ENCODE measurements at places on chromosomes 4 and X.

- DNase-seq = peak; percentile 97
Measured at GRCh38 chrX:149938427-149938880, at the start of gene EOLA2. TSS of gene EOLA2 (minus strand) at chrX:149938491. CDS start at chrX:149933874, 4,617 bp downstream.

DNA sequence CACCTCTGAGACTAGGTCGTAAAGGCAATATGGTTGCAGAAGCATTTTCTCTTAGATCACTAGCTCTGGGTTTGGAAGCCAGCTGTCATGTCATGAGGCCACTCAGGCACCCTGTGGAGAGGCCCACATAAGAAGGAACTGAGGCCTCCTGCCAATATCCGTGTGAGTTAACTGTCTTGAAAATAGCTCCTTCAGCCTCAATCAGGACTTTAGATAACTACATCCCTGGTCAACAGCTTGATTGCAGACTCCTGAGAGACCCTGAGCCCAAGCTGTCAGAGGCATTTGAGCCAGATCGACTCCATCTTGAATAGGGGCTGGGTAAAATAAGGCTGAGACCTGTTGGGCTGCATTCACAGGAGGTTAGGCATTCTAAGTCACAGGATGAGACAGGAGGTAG, 15.1 kb upstream of the REPS2 start:
- no peak for DNase-seq

- DNase-seq = no peak
Measured at GRCh38 chr4:169184236-169184635, 86.5 kb downstream of the SH3RF1 start.

DNA sequence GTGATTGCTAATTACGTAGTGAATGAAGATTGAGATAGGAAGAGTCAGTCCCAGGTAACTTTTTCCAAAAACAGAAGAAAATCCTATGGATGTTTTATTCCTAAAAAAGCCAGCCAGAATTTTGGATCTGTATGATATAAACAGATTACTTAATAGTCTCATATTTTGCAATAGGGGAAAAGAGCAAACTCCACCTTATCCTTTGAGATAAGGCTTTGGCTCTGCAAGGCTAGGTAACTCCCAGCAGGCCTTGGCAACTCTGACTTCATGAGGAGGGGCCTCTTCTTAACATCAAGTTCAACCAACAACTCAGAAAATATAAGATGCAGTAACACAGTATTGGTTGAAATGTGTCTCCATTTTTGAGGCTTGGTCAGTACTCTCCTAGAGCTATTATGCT, 98.7 kb upstream of the SLC4A4 start:
- no peak for DNase-seq

DNA sequence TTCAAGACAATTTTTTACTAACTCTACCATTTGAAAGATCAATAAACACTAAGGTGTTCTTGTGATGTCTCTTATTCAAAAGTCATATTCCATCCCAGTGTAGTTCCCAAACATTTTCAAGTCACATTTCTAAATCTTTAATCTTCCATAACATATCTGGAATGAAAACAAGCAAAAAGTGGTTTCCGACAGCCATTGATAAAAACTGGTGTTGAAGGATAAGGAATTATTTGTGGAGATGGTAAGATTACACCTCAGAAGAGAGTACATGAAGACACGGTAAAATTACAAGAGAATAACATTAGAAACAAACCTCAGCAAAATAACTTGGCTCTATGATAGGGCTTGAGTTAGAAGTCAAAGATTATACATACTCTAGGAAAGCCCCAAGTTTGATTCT, 4.3 kb downstream of the CHIC2 start:
- no peak for DNase-seq

DNA sequence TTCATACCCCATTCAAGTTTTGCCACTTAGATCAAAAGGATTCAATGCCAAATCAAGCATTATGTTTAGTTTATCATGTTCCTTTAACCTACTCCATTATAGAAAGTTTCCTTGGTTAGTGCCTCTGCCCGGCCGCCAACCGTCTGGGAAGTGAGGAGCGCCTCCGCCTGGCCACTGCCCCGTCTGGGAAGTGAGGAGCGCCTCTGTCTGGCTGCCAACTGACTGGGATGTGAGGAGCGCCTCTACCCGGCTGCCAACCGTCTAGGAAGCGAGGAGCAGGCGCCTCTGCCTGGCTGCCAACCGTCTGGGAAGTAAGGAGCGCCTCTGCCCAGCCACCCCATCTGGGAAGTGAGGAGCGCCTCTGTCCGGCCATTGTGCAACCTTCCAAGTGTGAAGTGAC, 36.3 kb upstream of the PDGFRA start:
- peak; percentile 20 for DNase-seq

DNA sequence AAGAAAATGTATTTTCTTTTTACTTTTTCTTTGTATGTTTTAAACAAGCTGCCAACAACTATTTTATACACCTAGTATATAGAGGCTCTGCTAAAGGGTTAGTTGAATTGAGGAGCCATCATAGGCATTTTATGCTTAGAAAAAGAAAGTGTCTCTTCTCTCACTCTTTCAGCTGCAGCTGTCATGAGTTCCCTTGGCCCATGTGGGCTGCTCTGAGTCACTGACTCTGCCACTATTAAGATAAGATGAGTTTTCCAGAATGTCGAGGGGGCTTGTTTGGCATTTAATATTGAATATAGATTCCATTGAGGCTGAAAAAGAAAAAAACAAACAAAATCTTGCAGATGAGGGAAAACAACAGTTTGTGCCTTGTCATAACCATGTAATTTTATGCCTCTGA, 126.0 kb upstream of the PAQR3 start:
- no peak for DNase-seq

GRCh38 chrX:12494400-12495138, 296.6 kb upstream of the PRPS2 start:
- no peak for DNase-seq

DNA sequence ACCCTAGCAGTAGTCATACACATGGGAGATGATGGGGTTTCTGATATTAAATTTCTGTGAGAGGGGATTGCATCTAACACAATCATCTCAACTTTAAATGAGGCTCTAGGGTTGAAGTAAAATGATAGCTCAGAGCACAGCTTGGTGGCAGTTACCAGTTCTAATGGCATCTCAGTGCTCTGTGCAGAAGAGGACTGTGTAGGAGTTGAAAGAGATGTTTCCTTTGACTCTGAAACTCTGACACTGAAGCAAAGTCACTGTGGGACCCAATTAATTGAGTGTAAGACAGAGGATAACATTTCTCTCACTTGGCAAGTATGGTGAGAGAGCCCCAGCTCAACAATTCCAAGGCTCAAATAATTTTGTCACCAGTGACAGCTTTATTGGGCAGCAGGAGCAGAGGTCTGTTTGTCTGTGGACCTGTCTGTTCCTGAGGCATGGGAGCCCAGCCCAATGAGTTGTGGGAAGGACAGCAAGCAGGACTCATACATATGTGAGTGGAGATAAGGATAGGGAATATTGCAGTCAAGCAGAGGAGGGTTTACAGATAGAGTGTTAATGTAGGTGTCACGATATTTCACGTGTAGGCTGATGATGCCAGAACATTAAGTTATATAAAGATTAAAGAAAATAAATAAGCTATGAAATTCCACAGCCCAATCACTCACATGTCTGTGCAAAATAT, 76.7 kb upstream of the NAF1 start:
- no peak for DNase-seq

- DNase-seq = no peak
Measured at GRCh38 chr4:103076747-103077347, at the start of gene SLC9B2. TSS of gene SLC9B2 (minus strand) at chr4:103076761. CDS start at chr4:103067550, 9,211 bp downstream.

DNA sequence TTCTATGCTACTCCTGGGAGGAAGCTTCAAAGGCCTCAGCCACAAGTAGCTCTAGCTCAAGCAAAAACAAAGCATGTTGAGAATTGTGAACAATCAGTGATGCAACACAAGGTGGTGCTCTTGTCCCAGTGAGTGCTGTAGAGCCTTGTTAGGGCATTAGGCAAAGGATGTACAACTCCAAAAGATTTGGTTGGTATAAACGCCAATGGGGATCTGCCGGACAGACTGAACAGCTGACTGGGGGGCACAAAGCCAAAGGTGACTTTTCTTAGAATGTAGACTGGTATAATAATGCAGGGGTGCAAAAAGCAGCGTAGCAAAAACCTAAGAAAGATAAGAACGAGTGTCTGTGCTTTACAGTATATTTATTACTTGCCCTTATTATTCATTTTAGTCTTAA, 62.6 kb upstream of the ALB start:
- DNase-seq = peak; percentile 53

DNA sequence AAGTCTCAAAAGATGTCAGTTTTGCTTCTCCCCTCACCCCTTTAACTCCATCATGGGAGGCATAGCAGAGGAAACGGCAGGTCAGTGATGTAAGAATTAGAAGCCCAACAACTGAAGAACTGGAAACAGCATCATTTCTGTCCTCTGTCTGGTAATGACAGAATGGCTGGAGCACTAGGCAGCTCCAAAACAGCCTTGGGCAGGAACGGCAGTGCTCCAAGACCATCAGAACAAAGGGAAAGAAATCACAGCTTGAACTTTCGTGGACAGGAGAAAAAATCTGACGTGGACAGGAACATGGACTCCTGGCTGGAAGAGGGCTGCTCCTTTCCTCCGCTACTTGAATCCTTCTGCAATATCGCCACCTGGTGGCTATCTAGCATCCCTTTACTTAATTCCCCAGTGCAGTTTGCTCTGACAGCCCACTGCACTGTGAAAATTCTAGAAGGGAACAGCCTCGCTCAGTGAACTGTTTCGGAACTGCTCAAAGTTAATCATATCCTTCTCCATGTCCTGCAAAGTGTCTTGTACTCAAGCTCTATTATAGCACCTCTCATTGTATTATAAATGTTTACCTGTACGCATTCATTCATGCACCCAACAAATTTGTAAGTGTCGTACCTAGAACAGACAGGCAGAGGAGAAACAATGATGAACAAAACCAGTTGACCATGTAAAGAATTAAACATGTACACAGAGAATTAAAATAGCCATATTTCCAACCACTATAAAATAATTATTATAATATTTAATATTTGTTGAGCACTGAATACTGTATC, 20.4 kb downstream of the SLC25A53 start:
- DNase-seq = peak; percentile 62

GRCh38 chr4:101135371-101136010, 211.8 kb downstream of the PPP3CA start:
- no peak for DNase-seq

DNA sequence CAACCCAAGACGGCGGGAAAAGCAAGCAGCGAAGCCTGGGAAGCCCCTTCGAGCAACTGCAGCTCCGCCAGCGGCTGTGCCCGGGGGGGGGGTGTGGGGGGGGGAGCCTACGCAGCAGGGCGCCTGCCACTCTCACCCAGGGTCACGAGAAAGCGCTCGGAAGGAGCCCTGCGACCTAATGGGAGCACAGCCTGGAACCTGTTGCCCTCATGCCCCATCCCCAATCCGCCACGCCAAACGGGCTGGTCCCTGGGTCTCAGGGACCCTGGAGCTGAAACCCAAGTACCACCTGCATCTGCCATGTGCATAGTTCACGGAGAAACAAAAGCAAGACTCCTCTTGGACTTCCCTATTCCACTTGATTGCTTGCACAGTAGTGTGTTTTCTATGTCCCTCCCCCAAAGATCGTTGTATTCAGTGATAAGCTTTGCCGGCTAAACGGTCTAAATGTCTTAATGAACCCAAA, 359 bp upstream of the GAB3 start:
- no peak for DNase-seq

DNA sequence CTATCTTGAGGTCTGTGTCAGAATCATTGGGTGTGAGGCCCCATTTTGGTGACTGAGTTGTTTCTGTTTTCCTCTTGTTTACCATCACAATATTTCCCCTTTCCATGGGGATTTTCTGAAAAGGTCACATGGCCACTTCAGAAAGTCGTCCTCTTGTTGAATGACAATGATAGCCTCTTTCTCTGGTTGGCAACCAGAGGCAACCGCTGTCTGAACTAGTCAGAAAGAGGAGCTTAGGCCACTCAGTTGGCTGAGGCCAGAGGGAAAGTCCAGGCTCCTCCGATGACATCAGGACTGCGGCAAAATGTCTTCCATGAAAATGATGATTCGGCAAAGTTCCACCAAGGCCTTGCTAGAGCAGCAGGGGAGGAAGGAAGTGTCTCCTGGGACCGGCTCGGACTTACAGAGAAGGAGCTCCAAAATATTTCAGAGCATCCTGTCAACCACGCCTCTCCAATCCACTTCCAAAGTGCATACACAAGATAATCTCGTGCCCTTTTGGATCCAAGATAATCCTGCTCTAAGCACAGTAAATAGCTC, 19.1 kb upstream of the RBM47 start:
- DNase-seq = no peak

DNA sequence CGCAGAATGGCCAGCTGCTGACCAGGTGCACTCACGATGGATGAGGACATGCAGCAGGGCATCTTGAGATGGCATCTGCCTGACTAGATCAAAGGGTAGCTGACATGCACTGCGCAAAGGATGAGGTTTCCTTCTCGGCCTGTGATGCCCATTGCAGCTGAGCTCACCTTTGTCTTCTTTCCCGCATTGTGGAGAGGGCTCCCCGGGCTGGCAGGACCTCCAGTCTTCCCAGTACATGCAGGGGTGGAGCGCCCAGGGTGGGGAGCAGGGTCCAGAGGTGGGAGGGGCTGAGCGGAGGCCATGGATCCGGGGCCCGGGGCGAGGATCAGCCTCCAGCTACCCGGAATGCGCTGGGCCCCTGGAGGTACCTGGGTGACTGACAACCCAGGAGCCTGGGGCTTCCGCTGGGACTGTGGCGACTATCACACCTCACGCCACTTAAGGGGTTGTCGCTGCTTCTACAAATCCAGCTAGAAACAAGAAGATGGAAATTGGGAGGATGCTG, 12.0 kb downstream of the TREX2 start:
- no peak for DNase-seq

GRCh38 chrX:9108054-9108453, 74.1 kb upstream of the FAM9B start:
- DNase-seq = no peak

GRCh38 chr4:186840222-186840701, 116.6 kb upstream of the FAT1 start:
- no peak for DNase-seq

DNA sequence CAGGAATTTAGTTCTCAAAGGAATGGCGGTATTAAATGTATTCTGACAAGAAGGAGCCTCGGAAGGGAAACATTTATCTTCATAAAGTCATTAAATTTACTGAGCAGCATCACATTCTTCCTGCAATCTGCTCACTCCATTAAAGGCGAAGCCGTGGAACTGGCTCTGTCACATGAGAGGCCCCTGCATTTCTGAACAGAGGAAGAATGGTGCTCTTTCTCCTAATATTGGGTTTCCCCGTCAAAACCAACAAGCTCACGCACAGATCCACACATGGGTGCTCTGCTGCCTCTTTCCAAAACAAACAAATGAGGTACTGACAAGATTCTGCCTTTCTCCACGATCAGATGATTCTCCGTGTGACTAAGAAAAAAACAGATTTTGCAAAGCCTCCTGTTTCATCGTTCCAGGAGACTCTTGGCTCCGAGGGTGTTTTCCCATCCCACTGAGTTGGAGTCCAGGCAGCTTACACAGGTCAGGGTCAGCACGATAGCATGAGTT, 191.2 kb downstream of the IDS start:
- DNase-seq = no peak

DNA sequence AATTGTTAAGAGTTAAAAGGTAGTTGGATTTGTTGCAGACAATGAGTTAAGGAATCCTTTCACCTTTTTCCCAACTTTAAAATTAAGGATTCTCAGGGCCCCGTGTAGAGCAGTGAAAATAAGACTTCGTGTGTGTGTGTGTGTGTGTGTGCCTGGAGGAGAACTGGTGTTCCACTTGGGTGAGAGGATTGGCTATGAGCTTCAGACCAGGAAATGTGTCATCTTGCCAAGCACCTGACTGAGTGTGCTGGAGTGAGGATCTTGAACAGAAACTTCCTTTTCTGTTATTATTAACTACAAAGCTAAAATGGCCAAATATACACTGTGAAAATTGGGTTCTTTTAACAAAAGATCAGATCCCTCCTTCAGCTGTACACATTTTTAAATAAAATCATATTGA, 113.1 kb upstream of the VCX2 start:
- DNase-seq = peak; percentile 69
